ENCODE measurements at places on chromosomes 13 and 19.

DNA sequence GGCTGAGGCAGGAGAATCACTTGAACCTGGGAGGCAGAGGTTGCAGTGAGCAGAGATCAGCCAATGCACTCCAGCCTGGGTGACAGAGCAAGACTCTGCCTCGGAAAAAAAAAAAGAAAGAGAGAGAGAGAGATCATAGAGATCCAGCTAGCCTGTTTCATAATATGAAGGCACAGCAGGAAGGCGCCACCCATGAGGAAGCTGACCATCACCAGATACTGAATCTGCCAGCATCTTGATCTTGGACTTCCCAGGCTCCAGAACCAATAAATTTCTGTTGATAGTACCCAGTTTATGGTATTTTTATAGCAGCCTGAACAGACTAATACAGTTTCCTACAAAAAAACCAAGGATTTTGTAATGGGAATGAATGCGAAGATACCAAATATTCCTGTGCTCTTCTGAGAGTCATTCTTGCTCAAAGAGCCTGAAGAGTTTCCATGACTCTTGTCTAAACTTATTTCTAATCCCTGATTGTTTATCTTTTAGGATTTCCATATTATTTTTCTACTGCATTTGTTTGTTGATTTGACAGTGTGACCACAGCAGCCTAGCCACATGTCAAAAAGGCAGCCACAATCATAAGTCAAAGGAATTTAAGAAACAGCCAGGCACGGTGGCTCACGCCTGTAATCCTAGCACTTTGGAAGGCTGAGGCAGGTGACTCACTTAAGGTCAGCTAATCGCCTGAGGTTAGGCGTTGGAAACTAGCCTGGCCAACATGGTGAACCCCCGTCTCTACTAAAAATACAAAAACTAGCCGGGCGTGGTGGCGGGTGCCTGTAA lies 37.7 kb upstream of the PDCD5 start:
- no peak for DNase-seq

- no peak for DNase-seq
Measured at GRCh38 chr13:46032341-46032740, 20.2 kb downstream of the ZC3H13 start.

DNA sequence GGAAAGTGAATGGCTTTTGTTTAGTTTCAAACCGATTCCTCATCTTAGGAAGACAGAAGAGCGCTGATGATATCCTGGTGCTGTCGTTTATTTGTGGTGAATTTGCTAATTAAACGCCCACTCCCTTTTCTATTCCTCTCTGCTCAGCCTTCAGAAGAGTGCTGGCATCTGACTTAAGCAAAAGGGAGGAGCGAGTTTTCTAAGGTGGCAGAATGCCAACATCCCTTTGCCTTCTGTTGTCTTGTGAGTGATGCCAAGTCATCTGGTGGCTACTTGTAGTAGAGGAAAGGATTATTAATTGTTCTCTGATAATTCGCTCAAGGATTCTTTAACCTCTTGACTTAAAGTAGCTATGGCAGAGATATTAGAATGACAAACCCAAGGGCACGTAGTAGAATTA lies 68.1 kb downstream of the ERCC5 start:
- no peak for DNase-seq

- DNase-seq, result peak; percentile 86
Measured at GRCh38 chr19:19554074-19555023, 16.3 kb downstream of the CILP2 start.

GRCh38 chr13:96093296-96094006 lies 3.5 kb downstream of the HS6ST3 start:
- DNase-seq, result no peak

- no peak for DNase-seq
Measured at GRCh38 chr13:74794582-74794981, 660.4 kb upstream of the KLF12 start.

- no peak for DNase-seq
Measured at GRCh38 chr13:36282821-36283432, 14.7 kb downstream of the CCDC169 start.

DNA sequence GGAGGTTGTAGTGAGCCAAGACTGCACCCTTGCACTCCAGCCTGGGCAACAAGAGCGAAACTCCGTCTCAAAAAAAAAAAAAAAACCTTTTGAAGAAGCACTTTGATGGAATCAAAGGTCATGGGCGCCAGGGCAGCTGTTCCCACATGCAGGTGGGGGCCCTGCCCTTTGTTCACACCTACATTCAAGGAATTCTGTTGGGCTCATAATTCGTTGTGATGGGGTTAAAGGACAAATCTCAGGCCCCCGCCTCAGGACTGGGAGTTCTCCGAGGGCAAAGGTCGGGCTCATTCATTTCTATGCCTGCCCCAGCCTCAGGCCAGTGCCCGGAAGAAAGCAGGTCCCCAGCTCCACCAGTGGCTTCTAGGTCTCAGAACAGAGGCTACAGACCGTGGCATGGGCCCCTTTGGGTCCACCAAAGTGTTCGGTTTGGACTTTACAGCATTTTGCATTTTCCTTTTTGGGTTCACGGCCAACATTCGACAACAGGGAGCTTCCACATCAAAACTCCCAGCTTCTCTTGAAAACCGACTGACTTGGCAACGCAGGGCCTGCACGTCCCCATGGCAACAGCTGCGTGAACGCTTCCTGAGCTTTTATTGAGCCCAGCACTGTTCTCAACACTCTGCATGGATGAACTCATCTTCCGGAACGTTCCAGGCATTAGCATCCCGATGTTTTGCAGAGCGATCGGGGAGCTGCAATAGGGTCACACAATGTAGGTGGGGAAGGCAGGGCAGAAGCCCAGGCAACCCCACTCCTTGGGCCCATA lies 10.1 kb upstream of the GTF2F1 start:
- no peak for DNase-seq

GRCh38 chr19:6276447-6276846 lies 3.3 kb downstream of the MLLT1 start:
- no peak for DNase-seq

- DNase-seq, result no peak
Measured at GRCh38 chr13:20911037-20911436, 8.5 kb upstream of the XPO4 start.

DNA sequence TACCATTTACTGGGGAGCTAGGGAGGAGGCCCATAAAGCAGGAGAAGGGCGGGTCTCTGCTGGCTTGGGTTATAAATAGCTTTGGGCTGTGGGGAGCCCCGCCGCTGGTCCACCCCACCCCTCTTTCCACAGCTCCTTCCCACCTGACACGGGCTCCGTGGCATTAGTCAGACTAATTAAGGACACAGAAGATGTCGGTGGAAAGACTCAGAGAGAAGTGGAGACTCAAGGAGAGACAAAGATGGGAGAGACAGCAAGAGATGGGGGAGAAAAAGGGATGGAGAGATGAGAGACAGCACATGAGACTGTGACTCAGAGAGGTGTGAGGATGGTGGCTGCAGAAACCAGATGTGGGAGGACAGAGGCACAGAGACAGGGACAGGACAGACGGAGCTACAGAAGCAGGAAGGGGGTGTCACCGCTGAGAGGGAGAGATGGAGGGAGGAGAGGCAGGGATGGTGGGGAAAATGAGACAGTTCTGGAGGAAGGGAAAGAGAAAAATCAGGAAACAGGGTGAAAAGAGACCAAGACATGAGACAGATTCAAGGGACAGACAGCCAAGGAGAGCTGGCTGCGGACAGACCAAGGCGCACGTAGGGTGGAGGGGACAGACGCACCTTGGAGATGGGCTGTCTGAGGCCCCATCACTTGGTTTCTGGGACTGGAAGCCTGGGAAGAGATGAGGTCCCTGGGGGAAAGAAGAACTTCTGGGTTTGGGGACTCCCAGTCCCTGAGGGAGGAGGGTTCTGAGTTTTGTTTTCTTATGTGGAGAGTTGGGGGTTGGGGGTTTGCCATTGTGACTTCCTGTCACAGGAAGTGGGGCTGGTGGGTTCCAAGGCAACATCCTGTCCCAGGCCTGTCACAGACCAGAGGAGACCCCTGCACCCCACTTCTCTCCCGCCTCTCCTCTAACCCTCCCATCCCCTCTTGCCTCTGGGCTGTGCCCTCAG lies 4.1 kb downstream of the ARHGEF1 start:
- DNase-seq, result peak; percentile 76

DNA sequence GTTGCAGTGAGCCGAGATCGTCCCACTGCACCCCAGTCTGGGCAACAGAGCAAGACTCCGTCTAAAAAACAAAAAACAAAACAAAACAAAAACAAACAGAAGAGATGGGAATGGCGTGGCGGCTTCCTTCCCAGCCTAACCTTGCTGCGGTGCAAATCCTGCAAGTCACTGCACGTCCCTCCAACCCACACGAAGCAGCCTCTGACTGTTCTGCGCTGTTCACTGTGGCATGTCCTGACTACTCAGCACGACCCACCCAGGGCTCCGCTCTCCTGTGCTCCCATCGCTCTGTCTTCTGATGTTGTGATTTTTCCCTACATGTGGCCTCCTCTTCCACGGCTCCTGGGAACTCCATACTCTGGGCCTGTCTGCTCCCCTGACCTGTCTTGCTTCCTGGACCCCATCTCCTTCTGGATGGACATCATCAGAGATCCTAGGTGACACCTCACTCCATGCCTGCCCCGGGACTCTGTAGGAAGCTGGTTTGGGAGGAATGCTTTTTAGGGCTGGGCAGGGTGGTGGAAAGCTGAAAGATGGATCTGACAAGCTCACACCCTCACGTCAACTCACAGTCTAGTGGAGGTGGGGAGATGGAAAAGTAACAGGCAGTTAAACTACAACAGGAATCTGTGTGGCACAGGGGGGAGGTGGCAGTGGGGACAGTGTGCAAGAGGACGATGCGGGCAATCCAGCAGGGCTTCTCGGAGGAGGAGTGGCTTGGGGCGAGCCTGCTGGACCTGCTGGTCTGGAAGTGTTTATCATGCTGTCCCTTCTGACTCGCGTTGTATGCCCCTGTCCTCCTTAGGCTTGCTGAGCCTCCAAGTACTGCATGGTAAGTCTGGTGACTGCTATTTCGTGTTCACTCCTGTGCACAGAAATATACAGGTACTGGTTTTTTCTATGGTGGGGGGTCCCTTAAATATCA lies 18.8 kb downstream of the ZSCAN5A start:
- no peak for DNase-seq

DNA sequence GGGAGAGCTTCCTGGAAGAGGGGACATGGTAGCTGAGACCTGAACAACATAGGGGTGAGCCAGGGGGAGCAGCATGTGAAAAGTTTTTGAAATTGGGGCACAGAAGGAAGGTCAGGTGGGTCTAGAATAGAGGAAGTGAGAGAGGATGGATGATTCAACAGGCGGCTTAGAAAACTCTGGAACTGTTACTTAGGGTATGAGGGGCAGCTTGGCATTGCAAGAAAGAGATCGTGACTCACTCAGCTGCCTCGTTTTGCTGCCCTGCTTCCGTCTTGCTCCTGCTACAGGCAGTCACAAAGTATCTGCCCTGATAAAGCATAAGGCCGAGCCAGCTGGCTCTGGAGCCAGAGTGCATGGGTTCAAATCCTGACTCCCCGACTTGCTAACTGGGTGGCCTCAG lies 1.3 kb upstream of the CEACAM20 start:
- no peak for DNase-seq

DNA sequence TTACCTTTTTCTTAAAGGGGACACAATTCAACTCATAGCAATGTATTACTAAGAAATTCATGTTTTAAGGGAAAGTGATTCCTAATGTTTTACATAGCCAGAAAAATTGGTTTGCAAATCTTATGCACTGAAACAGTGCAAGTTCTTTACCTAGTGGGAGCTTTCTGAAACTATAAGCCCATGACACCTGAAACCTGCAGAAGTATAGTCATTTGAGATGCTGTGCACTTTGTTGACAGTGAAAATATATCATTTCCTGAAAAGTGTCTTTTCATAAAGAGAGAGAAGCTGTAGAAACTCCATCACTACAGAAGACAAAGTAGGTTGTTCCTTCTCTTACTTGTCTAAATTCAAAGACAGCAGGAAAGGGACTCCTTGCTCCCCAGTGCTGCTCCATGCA lies 517.1 kb downstream of the LMO7 start:
- DNase-seq, result no peak

DNA sequence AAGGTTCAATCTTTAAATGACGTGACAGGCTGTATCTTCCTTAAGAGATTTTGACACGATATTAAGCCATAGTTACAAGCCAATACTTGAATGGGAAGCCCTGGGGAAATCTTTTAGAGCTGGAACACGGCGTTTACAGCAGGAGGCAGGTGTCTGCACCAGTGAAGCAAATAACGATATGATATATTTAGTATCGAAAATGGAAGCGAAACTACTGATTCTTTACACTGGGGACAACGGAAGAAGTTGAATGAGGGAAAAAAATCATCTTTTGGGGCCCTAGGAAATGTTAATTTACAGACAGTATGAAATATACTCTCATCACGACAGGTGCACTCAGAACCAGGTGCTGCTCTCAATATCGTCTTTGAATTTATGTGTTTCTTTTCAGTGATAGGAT lies 793.9 kb upstream of the PCDH20 start:
- no peak for DNase-seq

- no peak for DNase-seq
Measured at GRCh38 chr13:98286799-98287198, 109.7 kb upstream of the RNF113B start.

DNA sequence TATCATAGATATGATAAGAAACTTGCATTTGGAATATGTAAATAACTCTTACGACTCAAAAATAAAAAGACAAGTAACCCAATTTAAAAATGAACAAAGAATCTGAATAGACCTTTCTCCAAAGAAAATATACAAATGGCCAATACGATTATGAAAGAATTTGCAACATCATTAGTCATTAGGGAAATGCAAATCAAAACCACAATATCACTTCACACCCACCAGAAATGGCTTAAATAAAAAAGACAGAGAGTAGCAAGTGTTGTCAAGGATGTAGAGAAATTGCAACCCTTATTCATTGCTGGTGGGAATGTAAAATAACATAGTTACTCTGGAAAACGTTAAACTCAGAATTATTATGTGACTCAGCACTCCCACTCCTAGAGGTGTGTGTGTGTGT lies 226.6 kb upstream of the MAB21L1 start:
- no peak for DNase-seq

- no peak for DNase-seq
Measured at GRCh38 chr13:74683411-74683810, 549.2 kb upstream of the KLF12 start.

- no peak for DNase-seq
Measured at GRCh38 chr19:7522923-7523667, 671 bp downstream of the MCOLN1 start.

DNA sequence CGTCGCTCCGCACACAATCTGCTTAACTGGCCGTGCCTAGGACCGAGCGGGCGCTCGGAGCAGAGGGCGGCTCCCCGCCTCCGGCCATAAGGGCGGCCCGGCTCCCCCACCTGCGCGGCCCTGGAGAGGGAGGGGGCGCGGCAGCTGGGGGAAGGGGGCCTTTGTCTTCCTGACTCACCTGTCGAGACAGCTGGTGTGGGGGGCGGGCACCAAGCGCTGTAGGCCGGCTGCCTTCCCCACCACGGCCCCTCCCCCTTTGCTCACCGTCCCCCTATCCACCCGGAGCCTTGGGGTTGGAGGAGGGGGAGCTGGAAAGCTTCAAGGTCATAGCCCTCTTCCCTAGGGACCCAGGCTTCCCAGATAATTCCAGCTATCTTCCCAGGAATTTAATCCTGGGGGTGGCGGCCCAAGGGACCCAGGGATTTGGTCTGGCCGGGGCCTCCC lies 1.2 kb downstream of the VASP start:
- peak; percentile 75 for DNase-seq

DNA sequence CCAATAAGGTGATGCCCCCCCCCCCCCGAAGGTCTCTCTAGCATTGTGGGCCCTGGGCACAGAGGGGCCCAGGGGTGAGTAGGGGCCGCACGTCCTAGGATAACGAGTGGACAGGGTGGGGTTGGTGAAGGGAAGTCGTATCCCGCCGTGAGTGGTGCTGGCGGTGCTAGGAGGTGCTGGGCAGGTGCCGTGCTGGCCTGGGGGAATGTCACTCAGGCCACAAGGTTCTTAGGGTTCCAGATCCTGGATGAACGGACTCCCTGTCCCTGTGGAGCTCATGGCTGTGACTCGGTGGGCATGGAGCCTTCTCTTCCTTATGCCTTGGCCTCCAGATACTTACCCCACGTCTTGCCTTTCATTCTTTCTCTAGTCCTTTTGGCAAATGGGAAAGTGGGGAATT lies 157.4 kb upstream of the SOX1 start:
- DNase-seq, result no peak

Data from stimulated activated CD8-positive, alpha-beta memory T cell treated with anti-CD3 and anti-CD28 coated beads, Interleukin-4, amount 100 ng/mL, for 48 hours (primary cell).